Calu3 (cell line): ENCODE measurements at places on chromosomes 3 and 15. TPM values are rescaled to one million over a fixed set of nuclear protein-coding genes. Genes with fewer than 3 reads are reported as not detected.

DNA sequence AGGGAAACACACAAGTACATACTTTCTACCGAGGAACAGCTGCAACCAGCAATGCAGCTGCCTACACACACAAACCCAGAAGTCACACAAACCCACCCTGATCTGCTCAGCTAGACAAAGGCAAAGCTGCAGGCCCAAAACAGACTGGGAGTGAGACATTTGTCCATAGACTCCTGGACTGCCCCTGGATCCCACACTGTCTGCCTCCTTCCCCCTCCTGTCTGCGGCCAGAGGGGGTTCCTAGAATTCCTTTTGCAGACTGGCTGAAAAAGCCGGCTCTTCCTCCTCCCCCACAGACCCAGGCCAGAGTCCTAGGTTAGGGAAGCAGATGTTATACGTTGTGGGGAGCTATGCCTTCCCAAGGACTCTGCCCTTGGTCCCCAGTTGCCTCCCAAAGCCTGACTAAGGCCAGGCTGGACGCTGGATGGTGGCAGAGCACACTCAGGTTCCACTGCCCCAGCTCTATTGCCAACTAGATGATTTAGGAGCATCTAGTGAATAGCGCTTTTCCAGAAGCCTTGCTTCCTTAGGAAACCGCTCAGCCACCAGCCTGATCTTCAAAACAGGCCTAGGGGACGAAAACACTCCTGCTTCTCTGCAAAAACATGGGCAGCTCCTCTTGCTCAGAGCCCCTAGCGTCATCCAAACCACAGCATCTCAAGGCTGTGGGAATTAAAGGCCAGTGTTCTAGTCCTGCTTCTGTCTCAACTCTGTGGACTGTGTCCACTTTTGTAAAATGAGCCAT is 37.4 kb upstream of the CILP start:
- no peak for DNase-seq

DNA sequence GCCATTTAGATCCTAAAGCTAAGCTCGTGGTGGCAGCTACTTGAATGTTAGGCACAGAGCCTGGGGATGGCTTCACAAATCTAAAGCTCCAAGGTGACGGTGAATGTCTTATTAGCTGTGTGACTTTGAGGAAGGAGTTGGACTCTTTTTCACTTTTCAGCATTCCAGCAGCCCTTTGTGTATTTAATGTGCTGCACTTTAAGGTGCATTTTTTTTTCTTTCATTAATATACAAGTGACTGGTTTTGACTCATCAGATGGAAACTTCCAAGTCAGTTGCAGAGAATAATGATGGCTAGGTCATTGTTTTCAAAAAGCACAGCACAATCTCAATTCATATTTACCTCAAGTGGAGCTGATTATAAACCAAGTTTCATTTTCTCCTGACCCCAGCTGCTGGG is 55.8 kb downstream of the TMED3 start:
- no peak for DNase-seq

- no peak for DNase-seq
Measured at GRCh38 chr3:147222291-147222690, 184.1 kb downstream of the ZIC4 start.

- DNase-seq, result no peak
Measured at GRCh38 chr3:1533763-1534162, 440.9 kb downstream of the CNTN6 start.

DNA sequence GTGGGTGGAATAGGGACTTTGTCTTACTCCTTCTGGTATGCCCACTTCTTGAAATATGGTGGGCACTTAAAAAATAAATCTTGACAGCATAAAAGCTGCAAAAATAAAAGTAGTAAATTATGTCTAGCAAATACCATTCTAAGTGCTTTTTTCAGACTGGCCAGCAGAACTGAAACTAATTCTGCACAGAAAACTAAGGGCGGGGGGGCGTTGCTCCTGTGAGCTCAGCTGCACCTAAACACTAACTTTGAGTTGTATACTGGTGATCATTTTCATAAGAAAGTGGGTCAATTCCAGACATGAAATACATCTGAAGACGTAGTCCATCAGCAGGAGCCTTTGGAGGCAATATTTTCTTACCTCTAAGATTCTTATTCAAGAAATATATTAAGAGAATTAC is 114.8 kb downstream of the WDR76 start:
- DNase-seq, result no peak

DNA sequence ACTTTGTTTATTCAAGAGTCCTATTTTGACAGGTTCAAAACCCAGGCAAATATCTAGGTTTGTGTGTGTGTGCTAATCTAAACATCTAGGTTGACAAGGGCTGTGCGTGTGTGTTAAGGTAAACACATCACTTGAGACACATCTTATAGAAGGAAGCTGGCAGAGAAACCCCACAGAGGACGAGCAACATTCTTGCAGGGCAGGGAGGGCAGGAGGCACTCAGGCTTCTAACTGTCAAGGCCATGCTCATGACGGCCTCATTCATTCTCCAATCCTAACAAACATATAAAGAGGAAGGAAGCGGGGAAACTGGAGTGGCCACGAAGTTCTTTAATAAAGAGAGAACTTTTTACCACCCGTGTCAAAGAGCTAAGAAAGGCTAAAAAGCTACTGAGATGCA is 43.4 kb downstream of the SLCO2A1 start:
- no peak for DNase-seq

- no peak for DNase-seq
Measured at GRCh38 chr15:62607114-62607462, 435.5 kb upstream of the TPM1 start.

GRCh38 chr3:159897331-159898075 is 91.1 kb upstream of the IL12A start:
- no peak for DNase-seq

DNA sequence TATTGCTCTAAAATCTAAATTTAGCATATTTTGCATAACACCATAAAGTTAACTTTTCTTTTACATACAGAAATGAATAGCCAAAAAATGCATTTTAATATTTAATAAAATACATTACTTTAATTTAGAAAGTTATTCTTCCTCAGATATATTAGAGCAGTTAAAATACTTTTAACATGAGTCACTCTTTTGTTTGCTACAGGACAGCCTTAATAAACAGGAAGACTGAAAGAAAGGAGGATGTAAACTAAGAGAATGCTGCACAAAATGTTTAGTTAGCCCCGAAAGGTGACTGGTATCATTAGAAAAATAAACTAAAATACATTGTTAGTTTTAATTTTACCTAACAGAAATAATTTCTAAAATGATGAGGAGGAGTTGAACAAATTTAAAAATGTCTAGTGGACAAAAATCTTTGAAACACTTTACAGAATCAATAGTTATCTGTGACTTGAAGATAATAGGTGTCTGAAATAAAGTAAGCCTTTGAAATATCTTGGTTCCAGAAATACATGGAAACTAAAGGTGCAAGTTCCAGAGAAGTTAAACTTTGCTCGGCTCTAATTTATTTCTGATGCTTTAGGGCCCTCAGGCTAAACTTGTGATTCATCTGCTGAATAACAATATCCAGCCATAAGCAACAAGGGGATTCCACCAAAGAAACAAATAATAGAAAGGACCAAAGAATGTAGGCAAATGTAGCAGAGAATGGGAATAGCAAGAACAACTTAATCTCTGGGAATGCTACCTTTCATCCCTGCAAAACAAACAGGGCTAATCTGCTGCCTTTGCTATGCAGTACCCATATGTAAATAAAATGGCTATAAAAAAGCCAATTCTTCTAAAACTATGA is 138.3 kb upstream of the UBP1 start:
- no peak for DNase-seq

GRCh38 chr15:23446215-23447106 is 582 bp downstream of the GOLGA6L2 start:
- DNase-seq, result no peak

GRCh38 chr3:107997671-107998070 is 93.2 kb downstream of the CD47 start:
- no peak for DNase-seq

DNA sequence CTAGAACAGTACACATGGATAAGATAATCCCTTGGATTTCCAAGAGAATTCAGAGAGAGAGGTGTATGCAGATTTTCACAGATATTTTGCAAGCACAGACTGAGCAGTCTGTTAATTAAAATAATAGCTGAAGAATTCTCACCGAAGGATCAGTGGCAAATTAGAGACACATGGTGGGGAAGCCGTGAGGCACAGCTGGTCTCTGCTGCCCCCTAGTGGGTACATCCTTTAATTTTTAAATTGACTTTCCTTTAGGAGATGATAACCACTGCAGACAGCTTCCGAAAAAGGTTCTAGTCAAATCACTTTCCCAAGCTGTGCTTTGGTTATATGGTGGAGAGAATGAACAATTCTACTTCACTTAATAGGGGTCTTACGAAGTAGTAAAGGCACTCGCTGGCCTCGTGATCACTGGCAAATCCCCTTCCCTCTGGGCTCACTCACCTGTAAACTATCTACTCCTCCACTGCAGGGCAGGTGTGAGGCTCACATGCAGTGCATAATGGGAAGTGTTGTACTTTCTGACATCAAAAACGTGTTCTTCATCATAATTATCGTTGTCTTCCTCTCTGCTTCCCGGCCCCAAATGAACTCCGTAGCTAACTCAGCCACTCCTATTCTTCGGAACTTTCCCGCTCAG is 19.5 kb downstream of the MESD start:
- peak; percentile 84 for DNase-seq

- DNase-seq, result peak; percentile 45
Measured at GRCh38 chr3:183254487-183255347, 1.7 kb downstream of the B3GNT5 start.

DNA sequence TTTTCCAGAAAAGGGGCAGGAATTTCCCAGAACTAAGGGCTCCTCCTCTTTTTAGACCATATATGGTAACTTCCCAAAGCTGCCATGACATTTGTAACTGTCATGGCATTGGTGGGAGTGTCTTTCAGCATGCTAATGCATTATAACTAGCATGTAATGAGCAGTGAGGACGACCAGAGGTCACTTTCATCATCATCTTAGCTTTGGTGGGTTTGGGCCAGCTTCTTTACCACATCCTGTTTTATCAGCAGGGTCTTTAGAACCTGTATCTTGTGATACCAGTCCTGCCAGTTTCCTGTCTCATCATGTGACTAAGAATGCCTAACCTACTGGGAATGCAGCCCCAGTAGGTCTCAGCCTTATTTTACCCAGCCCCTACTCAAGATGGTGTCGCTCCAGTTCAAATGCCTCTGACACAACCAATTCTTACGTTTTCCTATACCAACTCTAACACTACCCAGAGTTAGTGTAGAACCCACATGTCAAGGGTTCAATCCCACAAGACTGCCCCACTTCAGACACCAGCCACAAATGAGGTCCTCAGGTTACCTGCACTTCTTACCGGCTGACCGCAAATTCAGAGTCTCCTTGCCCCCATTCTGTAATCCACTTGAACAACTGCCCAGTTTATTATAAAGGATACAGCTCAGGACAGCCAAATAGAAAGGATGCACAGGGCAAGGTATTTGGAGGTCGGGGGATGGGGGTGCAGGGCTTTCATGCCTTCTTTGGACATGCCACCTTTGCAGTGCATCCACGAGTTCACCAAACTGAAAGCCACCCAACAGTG is 17.7 kb downstream of the FOXB1 start:
- peak; percentile 56 for DNase-seq

GRCh38 chr3:175411946-175412345 is 552.8 kb downstream of the NAALADL2 start:
- DNase-seq, result no peak

GRCh38 chr15:67085818-67086636 is 20.6 kb downstream of the SMAD3 start:
- no peak for DNase-seq

- DNase-seq, result no peak
Measured at GRCh38 chr15:39931615-39932014, 2.3 kb upstream of the EIF2AK4 start.

GRCh38 chr3:111882799-111883198 is 23.7 kb downstream of the PHLDB2 start:
- DNase-seq, result no peak

GRCh38 chr15:92495446-92495845 is 101.8 kb downstream of the ST8SIA2 start:
- no peak for DNase-seq

DNA sequence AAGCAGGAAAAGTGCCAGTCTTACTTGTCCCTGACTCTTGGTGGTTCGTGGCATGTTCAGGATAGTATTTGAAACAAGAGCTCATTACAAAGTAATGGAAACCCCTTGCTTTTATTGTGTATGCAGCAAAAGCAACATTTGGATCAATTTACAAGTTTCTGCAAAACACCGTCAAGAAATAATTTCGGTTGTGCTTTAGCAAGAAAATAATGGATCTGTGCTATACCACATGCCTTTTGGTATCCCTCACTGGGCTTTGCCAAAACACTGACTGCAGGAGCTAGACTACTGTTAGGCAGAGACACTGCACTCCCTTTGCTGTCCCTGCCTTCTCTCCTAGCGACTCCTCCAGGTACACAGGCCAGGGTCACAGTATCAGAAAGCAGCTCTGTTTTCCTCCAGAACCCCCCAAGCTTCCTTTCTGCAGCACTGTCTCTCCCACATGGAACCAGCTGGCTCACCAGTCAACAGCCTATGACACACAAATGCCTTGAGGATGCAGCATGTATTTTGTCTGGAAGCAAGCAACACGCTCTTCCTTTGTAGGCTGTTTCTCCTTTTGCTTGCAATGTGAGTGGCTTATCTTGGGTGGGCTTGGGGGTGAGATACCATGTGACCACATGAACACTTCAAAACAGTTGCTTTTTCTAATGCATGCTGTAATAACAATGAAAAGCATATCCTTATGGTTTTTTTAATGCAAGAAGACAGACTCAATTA is 111.4 kb downstream of the PGPEP1L start:
- no peak for DNase-seq

- no peak for DNase-seq
Measured at GRCh38 chr15:77538793-77539497, 93.8 kb downstream of the LINGO1 start.

- no peak for DNase-seq
Measured at GRCh38 chr15:50355619-50355905, 564 bp upstream of the GABPB1 start.

GRCh38 chr15:69881302-69881670 is 216.4 kb downstream of the TLE3 start:
- DNase-seq, result no peak

DNA sequence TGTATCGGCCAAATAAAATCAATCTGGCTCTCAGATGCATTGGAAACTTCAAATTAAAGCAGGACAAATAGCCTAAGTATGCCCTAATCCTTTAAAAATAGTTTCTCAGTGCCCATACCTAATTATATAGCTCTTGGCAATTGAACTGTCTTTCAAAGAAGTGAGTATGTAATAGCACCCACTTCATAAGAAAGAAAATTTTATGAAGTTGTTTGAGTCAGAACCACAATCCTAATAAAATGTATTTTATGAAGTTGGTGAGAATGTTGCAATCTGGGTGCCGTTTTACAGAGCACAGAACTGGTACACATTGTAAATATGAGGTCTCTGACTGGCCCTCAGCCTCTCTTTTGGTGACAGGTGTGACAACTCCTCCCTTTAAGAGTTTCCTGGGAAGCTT is 45.4 kb downstream of the EPHB1 start:
- no peak for DNase-seq

GRCh38 chr3:33798113-33798417 is 365 bp upstream of the PDCD6IP start:
- no peak for DNase-seq

Gene KCNMB2
- not detected in 2 replicates for total RNA-seq

Gene ZSCAN2
- total RNA-seq, result 16.0 and 18.0 TPM in 2 replicates

Gene HTR3E
- not detected in 2 replicates for total RNA-seq

Gene MINAR1
- 2.2 and 2.4 TPM in 2 replicates for total RNA-seq

Gene CCR8
- not detected in 2 replicates for total RNA-seq

Gene SCN5A
- 0.42 and 0.61 TPM in 2 replicates for total RNA-seq

Gene CHRM5
- not detected in 2 replicates for total RNA-seq

Gene SLC51A
- total RNA-seq, result not detected in 2 replicates

Gene ZKSCAN7
- 0.39 and 0.59 TPM in 2 replicates for total RNA-seq

Gene OSTN
- total RNA-seq, result not detected in 2 replicates

Gene SLC22A14
- 1.8 and 2.1 TPM in 2 replicates for total RNA-seq

Gene CYP1A1
- 3.0 and 3.4 TPM in 2 replicates for total RNA-seq

Gene HHLA2
- total RNA-seq, result 5.8 and 7.2 TPM in 2 replicates

Gene PATL2
- total RNA-seq, result 1.7 and 3.8 TPM in 2 replicates

Gene GABRG3
- not detected in 2 replicates for total RNA-seq
